Tongue (tissue), 3 donors: ENCODE measurements at places on chromosomes 6 and 20.
A peak's percentile ranks its signal among the peaks of the same experiment; 100 is the strongest.

DNA sequence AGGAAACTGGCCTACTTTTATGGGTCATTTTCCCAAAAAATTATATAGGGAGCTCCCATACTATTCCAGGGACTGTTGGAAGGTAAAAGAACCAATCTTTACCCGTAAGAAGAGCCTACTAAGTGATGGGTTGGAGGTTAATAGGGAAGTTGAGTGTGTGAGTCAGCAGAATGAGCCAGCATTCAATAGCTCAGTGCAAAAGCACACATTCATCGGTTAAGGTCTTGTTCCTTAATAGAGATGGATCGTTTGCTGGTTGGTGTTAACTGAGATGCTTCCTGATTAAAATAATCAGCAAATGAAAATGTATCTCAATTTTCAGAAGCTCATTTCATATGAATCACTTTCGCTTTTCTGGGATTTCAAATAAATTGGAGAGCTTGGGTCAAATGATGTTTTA, 115.3 kb upstream of the MRPS10 start:
- no peak for DNase-seq

DNA sequence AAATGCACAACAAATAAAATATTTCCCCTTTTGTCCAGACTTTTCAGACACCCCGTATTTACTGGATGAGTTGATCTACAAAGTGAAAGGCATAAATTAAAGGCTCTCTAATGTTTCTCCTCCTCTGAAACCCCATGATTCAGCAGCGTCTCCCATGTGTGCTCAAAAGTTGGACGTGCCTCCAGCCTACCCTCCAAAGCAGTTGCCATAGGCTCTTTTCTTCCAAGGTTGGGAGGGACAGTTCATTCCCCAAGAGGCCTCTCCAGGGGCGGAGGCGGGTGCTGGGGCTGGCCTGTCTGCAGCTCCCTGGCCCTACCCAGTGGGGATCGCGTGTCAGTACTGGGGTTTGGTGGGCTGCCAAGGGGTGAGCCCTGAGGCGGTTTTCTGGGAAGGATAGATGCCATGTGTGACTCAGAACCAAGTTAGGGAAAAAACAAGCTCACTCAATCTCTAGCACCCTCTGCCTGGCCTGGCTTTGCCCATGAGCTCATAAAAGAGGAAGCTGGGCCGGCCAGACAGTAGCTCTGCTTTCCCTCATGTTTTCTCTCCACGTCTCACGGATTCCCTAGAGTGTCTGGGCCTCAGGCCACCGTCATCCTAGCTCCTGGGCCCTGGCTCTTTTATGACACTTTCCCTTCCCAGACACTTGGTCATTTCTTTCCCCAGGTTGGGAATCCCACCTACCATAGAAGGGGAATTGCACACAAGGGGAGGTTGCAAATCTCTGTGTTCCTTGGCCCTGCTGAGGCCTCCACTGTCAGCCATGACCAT, 8.0 kb upstream of the IER3 start:
- peak; percentile 95 for DNase-seq

DNA sequence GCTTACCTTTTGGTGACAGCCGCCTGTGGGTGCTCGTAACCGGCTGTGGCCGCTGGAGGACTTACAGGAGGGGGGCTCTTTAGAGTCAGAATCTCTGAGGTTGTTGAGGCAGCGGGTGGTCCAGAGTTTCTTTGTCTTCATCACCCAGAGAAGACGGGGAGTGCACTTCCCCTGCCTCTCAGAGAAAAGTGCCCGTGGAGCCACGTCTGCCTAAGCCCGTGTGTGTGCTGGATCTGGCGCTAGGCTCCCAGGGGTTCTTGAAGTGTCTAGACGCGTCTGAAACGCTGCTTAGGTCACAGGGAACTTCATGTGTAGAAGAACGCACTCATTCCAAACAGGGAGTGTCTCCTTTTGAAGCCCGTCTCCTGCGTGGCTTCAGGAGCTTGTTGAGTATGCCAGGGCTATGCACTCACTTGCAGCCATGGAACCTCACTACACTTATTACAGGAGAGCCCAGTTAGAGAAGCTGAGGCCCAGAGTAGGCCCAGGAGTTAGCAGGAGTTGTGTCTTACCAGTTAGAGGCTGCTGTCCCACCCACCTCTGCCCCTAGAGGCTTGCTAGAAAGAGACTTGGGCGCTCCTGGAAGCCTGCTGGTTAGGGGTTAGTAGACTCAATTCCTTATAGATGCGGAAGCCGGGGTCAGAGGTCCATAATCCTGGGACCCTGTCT, 1.3 kb downstream of the LSM14B start:
- peak; percentile 33 for DNase-seq

- peak; percentile 50 for DNase-seq
Measured at GRCh38 chr6:156809034-156809433, 31.9 kb downstream of the ARID1B start.

- DNase-seq: no peak
Measured at GRCh38 chr6:2543321-2543720, 207.4 kb downstream of the MYLK4 start.

- DNase-seq: peak; percentile 24
Measured at GRCh38 chr6:89022798-89023197, 57.8 kb upstream of the PNRC1 start.
